ENCODE measurements at places on chromosomes 2 and 18.

- no peak for DNase-seq
Measured at GRCh38 chr2:217242947-217243346, 383.1 kb upstream of the TNP1 start.

DNA sequence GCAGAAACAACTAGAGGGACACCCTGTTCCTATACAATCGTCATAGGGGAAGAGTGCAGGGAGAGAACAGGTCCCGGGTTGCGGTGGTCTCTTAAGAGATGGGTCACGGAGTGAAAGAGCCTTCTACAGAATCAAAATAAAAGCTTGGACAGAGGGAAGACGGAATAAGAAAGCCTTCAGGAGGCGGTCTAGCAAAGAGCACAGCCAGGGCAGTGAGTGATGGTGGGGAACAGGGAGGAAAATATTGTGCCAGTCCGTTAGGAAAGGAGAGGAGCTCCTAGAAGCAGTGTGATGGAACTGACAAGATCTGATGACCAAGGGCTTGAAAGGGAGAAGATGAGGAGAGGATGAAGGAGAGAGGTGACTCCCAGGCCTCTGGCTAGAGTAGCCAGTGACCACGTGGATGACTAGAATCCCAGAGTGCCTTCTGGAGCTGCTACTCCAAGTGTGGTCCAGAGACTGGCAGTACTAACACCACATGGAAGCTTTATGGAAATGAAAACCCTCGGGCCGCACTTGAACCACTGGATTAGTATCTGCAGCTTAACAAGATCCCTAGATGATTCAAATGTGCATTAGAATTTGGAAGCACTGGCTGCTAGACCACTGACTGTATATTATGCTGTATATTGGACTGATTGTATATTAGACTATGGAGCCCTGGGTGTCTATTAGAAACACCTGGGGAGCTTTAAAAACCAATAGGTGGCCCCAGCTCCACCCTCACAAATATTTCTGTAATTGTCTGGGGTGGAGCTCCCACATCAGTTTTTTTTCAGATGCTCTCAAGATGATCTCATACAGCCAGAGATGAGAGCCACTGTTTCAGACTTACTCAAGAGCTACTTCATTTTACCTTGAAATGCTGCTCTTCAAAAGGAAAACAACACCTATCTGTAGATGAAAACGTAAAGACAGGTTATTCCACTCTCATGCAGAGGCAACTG lies 1.1 kb upstream of the EVA1A start:
- DNase-seq = no peak

DNA sequence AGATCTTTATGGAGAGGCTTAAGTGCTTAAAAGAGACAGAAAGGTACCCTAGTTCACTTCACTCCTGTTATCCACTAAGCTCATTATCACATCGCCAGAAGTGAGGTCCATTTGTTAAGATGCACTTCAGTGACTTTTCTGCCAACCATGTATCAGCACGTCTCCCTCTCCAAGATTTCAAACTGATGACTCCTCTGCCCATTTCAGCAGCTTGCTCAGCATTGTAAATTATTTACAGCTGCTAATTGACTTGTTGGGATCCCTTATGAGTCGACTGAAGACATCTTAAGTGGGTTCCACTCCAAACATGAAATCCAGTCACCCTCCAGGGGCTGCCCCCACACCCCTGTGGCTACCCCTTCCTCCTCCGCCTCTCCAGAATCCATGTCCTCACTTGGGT lies 37.3 kb downstream of the DIPK1C start:
- no peak for DNase-seq

- DNase-seq = no peak
Measured at GRCh38 chr18:5145168-5145825, 51.8 kb downstream of the AKAIN1 start.

DNA sequence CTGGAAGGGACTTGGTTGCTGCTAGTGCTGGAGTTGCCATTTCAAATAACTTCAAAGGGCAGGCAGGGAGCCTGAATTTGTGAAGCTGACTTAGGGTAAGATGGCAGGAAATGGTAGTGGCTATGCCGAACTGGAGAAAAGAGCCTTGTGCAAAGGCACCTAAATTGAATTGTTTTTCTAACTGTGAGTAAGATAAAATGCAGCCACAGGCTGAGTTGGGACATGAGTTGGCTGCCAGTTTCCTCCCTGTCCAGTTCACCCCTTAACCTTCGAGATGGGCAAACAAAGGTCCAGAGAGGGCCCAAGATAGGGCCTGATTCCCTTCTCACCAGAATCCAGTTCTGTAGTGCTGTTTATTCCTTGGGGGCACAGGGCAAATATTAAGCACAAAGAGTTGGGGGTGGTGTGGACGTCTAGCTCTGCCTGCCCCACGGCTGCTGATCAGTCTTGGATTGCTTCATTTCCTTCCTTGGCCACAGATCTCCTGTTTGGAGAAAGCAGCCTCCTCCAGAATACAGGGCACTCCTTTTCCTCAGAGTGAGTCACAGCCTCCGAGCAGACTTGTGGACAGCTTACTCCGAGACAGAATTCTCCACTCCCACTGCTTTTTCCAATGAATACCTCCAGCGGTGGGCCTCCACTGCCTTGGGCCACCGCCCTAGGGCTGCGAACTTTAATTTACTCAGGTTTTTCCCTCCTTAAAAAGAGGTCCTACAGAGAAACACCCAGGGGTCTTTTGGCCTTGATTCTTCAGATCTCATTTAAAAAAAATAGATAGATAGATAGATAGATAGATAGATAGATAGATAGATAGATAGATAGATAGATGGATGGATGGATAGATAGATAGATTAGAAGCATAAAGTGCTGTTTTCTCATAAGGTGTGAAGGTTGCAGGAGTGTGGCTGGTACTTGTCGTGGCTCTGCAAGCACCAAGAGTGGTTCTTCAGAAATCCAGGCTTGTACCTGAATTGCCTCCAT lies 18.4 kb upstream of the SLC20A1 start:
- DNase-seq = no peak

GRCh38 chr18:5527603-5528002 lies 16.2 kb downstream of the EPB41L3 start:
- no peak for DNase-seq

GRCh38 chr18:24913507-24914170 lies 438.3 kb downstream of the ZNF521 start:
- DNase-seq = no peak

DNA sequence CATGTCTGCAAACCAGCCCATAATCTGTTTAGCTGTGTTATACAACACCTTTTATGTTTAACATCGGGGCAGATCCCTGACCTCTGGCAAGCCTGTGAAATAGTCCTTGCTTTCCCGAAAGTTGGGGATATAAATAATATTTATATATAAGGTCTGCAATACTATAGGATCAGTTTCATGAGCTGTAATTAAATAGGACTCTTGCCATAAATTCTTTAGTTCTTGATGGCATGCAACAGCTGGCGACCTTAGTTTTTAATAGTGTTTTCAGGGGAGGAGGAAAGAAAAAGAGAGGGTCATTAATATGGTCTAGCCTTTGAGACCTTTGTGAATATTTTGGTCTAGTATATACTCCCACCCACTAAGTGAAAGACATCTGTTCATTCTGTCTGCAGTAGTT lies 166.5 kb downstream of the MTX2 start:
- no peak for DNase-seq

DNA sequence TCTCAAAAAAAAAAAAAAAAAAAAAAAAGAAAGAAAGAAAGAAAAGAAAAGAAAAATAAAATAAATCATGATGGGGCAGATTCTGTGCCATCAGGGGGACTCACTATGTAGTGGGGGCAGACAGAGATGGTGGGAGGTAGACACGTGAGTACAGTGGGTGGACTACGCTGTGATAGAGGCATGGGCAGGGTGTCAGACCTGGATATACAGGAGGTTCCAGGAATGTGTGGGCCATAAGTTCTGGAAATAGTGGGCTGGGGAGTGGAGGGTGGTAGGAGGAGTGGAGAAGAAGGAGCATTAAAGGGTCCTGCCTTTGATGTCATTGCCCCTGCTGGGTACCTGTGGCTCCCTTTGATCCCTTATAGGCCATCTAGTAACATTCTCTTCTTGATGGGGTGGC lies 8.8 kb upstream of the WNT6 start:
- DNase-seq = no peak
